ENCODE measurements at places on chromosomes 5 and 9.
A peak's percentile ranks its signal among the peaks of the same experiment; 100 is the strongest.

DNA sequence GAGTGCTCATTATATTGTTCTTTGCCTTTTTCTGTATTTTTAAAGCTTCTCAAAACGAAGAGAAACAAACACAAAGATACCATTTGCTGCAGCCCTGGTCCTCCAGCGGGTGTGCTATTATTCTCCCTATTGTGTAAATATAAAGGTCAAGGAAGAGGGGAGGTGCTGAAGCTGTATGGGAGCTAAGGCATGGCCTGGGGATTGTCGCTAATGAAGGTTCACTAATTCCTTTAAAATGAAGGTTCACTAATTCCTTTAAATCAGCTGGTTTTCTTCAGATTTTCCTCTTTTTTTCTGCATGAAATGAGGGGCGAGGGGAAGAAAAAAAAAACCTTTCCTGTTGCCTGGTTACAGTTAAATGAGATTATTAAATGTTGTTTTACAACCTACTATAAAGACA is 74.5 kb upstream of the MAP1B start:
- DNase-seq = no peak

GRCh38 chr5:180109920-180110319 is 38.4 kb upstream of the RNF130 start:
- peak; percentile 24 for DNase-seq

GRCh38 chr9:38339087-38339486 is 53.4 kb upstream of the ALDH1B1 start:
- DNase-seq = no peak

GRCh38 chr5:79357398-79357797 is 121.5 kb downstream of the JMY start:
- DNase-seq = no peak

DNA sequence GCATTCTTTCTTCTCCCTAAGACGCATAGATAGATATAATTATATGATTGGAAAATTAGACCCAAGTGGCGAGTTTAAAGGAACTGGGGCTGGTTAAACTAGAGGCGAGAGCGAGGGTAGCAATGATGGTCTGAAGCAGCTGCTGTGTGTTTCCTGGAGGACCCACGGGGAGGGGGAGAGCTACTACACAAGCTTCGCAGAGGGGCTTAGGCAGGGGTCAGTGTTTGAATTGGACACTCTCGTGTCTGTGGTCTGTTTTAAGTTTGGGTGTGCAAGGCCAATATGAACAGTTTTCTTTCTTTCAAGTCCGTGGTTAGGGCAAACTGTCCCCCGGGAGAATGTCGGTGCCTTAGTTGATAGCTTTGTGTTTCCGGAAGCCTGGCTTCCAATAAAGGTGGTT is 43.1 kb downstream of the PDZD2 start:
- DNase-seq = no peak

GRCh38 chr9:85508616-85509015 is 233.1 kb downstream of the AGTPBP1 start:
- DNase-seq = no peak

DNA sequence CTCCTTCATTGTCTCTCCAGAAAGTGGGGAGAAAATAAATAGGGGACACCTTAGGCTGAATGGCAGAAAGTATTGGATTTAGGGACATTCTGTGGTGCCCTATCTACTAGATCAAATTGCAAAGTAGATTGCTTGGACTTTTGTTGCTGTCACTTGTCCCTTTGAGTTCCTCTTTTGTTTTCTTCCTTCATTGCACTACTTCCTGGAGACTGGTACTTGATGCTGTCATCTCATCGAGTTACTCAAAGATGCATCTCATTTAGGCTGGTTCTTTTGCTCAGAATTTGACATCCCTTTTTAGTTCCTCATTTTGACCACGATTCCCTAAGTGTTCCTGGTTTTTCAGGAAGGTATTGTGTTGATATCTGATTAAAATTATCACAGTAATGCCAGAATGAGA is 137.6 kb downstream of the ADGRV1 start:
- DNase-seq = no peak

DNA sequence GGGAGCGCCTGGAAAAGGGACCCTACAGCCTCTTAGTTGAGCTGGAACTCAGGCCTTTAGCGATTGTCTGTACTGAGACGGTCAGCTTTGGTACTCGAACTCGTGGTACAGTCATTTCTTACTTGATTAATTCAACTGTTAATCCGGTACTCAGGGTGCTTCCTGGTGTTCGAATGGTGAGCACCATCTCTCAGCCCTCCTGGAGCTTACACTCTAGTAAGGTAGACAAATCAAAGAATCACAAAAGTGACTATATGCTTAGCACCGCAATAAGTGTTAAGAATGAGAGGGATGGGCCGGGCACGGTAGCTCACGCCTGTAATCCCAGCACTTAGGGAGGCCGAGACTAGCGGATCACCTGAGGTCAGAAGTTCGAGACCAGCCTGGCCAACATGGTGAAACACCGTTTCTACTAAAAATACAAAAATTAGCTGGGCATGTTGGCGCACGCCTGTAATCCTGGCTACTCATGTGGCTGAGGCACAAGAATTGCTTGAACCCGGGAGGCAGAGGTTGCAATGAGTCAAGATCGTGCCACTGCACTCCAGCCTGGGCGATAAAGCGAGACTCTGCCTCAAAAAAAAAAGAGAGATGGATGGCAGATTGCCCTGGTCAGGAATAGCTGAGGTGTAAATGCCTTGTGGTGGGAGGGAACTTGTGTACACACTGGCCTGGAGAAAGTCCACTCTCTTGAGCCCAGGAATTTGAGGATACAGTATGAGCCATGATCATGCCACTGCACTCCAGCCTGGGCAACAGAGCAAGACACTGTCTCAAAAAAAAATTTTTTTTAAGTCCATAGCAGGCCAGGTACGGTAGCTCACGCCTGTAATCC is 981 bp downstream of the TCOF1 start:
- no peak for DNase-seq

DNA sequence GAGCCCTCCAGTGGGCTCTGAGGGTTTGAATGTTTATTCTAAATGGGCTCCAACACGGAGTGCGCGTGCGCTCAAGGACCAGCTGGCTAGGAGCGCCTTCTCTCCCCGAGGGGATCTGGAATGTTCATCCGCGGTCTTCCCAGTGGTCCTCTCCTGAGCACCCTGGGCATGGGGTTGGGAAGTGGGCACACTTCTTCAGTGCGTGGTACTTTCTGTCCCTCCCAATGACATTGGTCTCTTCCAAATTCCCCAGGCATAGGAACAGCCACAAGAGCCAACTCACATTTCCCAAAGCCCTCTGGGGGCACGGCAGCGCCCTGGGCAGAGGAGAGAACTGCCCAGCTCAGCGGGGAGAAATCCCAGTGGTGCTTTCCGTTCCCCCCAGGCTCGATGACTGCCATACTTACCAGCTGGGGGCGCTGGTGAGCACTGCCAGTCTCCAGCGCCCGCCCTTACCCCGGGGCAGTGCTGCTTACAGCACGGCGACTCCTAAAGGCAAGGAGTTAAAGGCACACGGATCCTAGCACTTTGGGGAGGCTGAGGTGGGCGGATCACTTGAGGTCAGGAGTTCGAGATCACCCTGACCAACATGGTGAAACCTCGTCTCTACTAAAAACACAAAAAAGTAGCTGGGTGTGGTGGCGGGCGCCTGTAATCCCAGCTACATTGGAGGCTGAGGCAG is 29.9 kb upstream of the OBP2B start:
- peak; percentile 84 for DNase-seq

DNA sequence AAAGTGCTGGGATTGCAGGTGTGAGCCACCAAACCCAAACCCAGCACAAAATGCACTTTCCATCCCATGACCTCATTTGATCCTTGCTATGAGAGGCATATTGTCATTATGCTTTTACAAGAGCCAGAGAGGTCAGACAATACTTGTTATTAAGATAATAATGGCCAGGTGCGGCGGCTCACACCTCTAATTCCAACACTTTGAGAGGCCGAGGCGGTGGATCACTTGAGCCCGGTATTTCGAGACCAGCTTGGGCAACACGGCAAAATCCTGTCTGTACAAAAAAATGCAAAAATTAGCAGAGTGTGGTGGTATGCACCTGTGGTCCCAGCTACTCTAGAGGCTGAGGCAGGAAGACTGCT is 55.9 kb upstream of the IL17B start:
- no peak for DNase-seq

- no peak for DNase-seq
Observed at GRCh38 chr5:153696256-153696655, 205.8 kb downstream of the GRIA1 start.

- no peak for DNase-seq
Observed at GRCh38 chr5:98309785-98310598, 463.5 kb upstream of the RGMB start.

DNA sequence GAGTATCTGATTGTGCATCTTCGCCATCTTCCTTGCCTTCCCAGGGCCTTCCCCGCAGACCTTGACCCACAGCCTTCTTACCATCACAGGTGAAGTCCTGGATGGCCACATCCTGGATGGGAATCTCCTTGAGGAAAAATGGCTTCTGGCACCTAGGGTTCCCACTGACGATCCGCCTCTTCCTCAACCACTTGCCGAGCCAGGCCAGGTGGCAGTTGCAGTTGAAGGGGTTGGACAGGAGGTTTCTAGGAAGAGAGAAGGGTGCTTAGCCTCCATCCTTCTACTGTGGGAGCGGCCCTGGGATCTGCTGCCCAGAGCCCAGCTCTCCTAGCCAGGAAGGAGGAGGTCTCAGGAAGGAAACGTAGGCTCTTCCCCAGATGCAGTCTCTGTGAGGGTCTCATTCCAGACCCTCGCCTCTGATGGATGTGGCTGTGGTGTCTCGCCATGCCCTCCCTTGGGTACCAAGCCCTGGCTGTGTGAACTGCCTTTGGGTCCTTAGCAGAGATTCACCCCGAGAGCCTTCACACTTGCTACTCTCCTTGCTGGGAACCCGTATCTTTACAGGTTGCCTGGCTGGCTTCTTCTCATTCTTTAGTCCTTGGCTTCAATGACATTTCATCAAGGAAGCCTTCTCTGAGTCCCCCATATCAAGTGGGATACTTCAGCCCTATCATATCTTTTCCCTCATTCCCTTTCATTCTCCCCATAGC is 170.4 kb upstream of the PANK3 start:
- no peak for DNase-seq

DNA sequence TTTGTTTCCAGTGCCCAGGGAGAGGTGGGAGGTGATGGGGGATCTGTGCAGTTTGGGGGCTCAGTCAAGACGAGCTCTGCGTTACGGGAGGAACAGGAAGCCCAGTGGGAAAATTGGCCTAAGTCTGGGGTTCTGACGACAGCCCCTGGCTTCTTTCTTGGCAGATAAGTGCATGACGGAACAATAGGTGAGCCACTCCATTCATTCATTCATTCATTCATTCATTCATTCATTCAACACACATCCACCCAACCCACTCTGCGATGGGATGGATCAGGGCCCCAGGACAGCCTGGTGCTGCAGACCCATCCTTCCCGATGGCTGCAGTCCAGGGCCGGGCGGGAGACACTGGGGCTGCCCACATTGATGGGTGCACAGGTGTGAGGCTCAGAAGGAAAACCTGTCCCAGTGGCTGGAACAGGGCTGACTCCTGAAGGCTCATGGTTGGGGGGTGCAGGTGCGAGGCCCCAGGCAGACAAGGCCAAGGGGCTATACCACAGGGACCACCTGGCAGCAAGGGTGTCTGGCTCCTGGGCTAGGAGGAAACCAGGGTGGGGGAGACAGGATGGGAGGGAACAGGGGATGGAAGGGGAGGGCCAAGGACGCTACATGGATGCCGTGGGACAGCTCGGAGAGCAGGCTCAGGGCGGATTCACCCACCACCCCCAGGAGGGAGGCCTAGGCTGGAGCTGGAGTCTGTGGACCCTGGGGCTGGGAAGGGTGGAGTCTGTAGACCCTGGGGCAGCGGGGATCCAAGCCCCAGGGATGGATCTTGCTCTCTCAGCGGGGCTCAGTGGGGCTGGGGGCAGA is 1.9 kb upstream of the LCNL1 start:
- DNase-seq = no peak

GRCh38 chr9:136576269-136576626 is 30.4 kb upstream of the NOTCH1 start:
- DNase-seq = no peak

DNA sequence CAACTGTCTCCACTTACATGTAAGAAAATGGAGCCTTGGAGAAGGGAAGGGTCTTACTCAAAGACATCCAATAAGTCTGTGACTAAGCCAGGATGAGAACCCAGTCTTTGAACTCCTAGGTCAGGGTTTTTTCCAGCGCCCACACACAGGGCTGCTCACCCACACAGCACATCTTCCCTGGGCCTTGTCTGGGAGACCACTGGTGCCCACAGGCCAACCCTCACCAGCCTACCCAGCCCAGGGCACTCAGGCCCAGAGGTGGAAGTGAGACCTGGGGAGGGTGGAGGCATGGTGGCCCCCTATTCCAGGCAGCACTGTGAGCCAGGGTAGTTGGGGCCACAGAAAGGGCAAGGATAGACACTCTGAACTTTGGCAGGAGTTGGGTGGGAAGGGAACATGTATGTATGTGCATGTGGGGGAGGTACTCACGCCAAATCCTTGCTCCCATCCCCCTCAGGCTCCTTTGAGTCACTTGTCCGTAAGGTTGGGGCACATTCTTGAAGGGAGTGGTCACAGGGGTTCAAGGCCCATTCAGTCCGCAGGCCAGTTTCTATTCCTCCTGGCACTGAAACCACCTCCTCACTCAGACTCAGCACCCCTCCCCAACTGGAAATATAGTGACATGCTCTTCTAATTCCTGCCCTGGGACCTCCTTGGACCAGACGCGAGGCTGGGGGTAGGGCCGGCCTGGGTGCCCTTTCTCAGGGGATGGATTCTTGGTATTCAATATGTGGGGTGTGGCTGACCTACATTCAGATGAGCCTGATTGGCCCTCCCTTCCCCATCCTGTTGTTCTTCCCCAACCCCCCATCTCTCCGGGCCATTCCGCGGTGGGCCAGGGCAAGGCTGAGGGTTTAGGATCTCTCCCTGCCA is 2.9 kb upstream of the SLC4A9 start:
- DNase-seq = no peak

GRCh38 chr5:78508186-78508765 is 140.3 kb downstream of the LHFPL2 start:
- no peak for DNase-seq

DNA sequence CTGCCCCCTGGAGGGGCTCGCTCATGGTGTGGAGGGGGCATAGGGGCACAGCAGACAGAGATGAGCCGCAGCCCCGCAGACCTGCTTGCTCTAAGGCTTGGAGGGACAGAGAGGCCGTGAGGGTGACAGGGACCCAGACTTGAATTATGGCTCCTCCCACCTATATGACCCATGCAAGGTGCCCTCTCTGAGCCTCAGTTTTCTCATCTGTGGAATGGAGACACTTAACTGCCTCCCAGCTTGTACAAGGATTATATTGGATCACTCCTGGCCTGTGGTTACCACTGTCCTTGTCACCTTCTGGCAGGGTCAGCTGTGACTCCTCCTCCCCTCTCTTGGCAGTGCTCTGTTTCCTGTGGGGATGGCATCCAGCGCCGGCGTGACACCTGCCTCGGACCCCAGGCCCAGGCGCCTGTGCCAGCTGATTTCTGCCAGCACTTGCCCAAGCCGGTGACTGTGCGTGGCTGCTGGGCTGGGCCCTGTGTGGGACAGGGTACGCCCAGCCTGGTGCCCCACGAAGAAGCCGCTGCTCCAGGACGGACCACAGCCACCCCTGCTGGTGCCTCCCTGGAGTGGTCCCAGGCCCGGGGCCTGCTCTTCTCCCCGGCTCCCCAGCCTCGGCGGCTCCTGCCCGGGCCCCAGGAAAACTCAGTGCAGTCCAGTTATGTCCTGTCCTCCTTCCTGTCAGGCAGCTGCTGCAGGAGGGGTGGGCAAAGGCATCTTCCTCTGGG is 4.7 kb upstream of the CACFD1 start:
- DNase-seq = no peak

GRCh38 chr9:120980951-120981350 is 54.4 kb upstream of the TRAF1 start:
- no peak for DNase-seq

All from ecto neural progenitor cell (in vitro differentiated cells).